ENCODE measurements at places on chromosomes 7 and 10.

GRCh38 chr10:11007476-11008020, 10.1 kb upstream of the CELF2 start:
- H3K27ac ChIP-seq, result no peak overlapping the region
- H3K27me3 ChIP-seq, result no peaks in the 10 kb centered on the region
- H3K36me3 ChIP-seq, result no peaks in the 10 kb centered on the region
- no peak overlapping the region for H3K4me3 ChIP-seq
- DNase-seq, result no peak
- no peaks in the 10 kb centered on the region for H3K4me1 ChIP-seq

DNA sequence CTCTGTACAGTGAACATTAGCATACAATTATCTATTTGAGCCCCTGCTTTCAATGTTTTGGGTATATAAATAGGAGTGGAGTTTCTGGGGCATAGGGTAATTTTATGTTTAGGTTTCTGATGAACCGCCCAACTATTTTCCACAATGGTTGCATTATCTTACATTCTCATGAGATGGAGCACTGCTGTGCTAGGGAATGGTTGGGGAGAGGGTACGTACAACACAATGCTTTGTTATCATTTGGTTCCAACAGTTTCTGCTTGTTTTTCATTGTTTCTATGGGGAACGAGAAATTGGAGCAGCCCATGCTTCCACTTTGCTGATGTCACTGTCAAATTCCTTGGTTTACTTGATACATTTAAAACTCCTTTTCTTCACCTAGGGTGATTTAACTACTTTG, 1115.3 kb downstream of the REEP3 start:
- H3K36me3 ChIP-seq, result no peaks in the 10 kb centered on the region
- H3K27ac ChIP-seq, result no peak overlapping the region
- H3K4me1 ChIP-seq, result no peaks in the 10 kb centered on the region
- no peak overlapping the region for H3K4me3 ChIP-seq
- H3K27me3 ChIP-seq, result no peaks in the 10 kb centered on the region
- DNase-seq, result no peak

DNA sequence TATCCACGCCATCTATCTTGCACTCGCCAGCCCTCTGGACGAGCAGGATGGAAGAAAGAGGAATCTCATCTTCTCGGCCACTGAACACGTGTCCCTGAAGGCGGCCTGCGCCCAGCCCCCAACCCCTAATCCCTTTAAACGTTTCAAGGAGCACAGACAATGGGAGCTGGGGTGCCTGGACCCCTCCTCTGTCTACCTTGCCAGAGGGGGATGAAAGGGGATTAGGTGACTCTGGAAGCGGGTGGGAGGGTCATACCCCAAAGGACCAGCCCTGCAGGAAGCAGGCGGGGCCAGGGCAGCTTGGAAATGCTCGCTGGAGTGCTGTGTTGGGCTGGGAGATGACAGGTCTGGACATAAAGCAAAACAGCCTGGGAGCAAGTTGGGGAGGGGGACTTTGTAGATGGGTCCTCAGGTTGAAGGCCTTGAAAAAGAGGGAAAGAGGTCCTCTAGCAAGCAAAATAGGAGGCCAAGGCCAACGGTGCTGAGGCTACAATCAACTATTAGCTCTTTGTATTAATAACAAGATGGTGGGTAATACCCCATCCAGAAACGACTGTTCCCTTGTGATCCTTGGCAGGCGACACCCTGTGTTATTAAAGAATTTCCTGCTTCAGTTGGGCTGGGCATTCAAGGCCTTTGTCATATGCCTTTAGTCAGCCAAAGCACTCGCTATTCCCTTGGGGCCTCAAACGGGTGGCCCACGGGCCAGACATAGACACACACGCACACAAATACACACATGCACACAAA, 126.5 kb upstream of the UNC5B start:
- no peaks in the 10 kb centered on the region for H3K4me1 ChIP-seq
- H3K36me3 ChIP-seq, result no peaks in the 10 kb centered on the region
- peak; percentile 7 for DNase-seq
- no peak overlapping the region for H3K27ac ChIP-seq

DNA sequence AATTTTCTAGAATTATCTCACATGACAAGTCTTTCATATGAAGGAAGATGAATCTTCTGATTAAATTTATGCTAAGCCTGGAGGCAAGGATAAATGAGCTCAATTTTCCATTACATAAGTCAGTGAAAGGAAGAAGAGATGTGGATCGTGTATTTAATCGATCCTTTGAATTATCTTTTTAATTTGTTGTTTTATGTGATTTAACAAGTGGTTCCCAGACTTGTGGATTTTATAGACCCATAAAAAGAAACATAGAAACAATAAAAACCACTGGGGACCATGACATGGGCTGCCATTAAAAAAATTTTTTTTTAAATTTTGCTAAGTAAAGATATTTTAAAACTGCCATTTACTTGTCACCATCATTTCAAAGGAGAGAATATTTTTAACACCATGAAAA, 45.0 kb downstream of the SLK start:
- no peak overlapping the region for H3K4me3 ChIP-seq
- H3K27me3 ChIP-seq, result no peaks in the 10 kb centered on the region
- no peak overlapping the region for H3K27ac ChIP-seq
- no peaks in the 10 kb centered on the region for H3K4me1 ChIP-seq
- H3K36me3 ChIP-seq, result no peaks in the 10 kb centered on the region

DNA sequence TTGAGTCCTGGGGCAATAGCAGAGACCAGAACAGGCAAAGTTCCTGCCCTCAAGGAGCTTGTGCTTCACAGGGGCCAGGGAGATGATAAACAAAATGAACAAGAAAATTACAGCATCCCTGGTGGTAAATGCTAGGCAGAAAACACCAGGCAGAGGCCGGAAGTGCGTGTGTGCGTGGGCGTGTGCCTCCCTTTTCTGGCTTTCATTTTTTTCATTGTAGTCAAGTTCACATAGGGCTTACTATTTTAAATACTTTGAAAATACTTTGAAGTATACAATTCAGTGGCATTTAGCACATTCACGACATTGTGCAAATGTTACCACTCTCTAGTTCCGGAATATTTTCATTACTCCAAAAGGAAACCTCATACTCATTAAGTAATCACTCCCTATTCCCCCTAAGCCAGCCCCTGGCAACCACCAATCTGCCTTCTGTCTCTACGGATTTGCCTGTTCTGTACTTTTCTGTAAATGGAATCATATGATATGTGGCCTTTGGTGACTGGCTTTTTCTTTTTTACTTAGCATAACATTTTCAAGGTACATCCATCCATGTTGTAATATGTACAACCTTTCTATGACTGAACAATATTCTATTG, 88.1 kb upstream of the PDCD4 start:
- no peaks in the 10 kb centered on the region for H3K4me1 ChIP-seq
- no peaks in the 10 kb centered on the region for H3K27me3 ChIP-seq
- no peak overlapping the region for H3K27ac ChIP-seq
- H3K4me3 ChIP-seq, result no peak overlapping the region
- H3K36me3 ChIP-seq, result no peaks in the 10 kb centered on the region

- H3K4me1 ChIP-seq, result no peaks in the 10 kb centered on the region
- no peaks in the 10 kb centered on the region for H3K27me3 ChIP-seq
- DNase-seq, result peak; percentile 59
- no peak overlapping the region for H3K4me3 ChIP-seq
- no peaks in the 10 kb centered on the region for H3K36me3 ChIP-seq
- no peak overlapping the region for H3K27ac ChIP-seq
These were observed 23.2 kb upstream of the CALN1 start for GRCh38 chr7:72435366-72435765.

- no peak overlapping the region for H3K4me3 ChIP-seq
- H3K4me1 ChIP-seq, result no peaks in the 10 kb centered on the region
- H3K27me3 ChIP-seq, result no peaks in the 10 kb centered on the region
- H3K36me3 ChIP-seq, result no peaks in the 10 kb centered on the region
These were observed 386.0 kb downstream of the KIF20B start for GRCh38 chr10:90087197-90088023.

DNA sequence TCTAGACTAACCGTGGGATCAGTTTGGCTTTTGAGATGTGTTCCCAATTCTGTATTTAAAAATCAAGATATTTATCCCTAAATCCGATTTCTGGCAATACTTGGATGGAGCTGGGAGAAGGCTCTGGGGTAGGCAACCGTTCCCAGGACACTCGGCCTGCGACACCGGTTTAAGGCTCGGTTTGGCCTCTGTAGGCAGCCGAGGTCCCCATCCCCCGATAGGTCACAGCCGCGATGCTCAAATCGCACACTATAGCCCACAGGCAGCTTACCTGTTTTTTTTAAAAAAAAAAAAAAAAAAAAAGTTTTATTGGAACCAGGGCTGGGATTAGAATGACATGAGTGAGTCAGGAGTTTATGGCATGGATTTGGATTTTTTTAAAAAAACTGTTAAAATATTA, 729 bp upstream of the TAF3 start:
- peaks cover 4% of the 10 kb centered on the region for H3K36me3 ChIP-seq
- no peaks in the 10 kb centered on the region for H3K27me3 ChIP-seq
- peak overlapping the region; percentile 76 for H3K4me3 ChIP-seq
- H3K27ac ChIP-seq, result no peak overlapping the region
- peak; percentile 45 for DNase-seq

DNA sequence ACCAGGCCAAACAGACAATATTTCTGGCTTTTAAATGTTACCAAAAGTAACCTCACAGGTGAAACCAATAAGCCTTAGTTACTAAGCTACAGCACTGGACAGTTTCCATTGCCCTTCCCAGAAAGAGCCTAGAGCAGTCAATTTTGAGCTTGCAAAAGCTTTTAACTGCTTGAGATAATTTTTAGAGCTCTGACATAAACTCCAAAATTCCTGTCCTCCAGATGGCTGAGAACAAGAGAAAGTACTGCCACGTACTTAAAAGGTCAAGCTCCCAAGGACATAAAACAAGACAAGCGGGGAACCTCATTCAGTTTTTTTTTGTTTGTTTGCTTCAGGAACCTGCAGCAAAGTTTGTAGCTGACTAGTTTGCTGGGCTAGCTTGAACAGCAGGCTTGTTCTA, 54.1 kb downstream of the BBS9 start:
- no peak for DNase-seq
- no peaks in the 10 kb centered on the region for H3K4me1 ChIP-seq
- no peaks in the 10 kb centered on the region for H3K27me3 ChIP-seq
- H3K4me3 ChIP-seq, result no peak overlapping the region
- H3K36me3 ChIP-seq, result no peaks in the 10 kb centered on the region

DNA sequence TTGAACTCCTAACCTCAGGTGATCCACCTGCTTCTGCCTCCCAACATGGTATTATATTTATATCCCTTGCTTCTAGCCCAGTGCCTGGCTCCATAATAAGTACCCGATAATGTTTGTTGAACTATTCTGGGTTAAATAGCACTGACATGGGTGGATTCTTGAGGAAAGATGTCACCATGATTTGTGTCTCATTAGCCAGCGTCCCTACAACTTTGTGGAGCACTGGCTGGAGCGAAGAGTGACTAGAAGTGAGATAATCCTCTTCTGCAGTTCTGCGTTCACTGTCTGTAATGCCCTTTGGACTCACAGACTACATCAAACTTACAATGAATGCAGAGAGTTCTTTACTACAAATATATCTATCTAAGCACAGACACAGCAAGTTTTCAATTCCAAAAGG, 16.9 kb upstream of the AKR1E2 start:
- no peaks in the 10 kb centered on the region for H3K4me1 ChIP-seq
- no peak overlapping the region for H3K4me3 ChIP-seq
- no peaks in the 10 kb centered on the region for H3K36me3 ChIP-seq
- no peak for DNase-seq

DNA sequence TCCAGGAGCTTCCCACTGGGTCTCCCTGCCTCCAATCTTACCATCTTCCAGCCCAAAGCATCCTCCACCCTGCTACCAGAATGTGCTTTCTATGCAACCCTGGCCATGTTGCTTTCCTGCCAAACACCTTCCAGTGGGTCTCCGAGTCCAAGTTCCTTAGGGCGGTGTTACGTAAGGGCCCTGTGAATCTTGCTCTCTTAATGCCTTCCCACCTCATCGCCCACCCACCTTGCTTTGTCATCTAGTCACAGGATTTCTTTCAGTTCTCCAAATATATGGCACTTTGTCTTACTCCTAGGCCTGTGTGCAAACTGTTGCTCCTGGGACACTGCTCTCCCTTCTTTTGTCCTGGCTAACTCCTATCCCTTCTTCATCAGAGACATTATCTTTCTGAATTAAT, 344.5 kb downstream of the RPS24 start:
- H3K36me3 ChIP-seq, result no peaks in the 10 kb centered on the region
- DNase-seq, result no peak
- H3K4me3 ChIP-seq, result no peak overlapping the region
- no peak overlapping the region for H3K27ac ChIP-seq
- H3K27me3 ChIP-seq, result no peaks in the 10 kb centered on the region
- H3K4me1 ChIP-seq, result no peaks in the 10 kb centered on the region

DNA sequence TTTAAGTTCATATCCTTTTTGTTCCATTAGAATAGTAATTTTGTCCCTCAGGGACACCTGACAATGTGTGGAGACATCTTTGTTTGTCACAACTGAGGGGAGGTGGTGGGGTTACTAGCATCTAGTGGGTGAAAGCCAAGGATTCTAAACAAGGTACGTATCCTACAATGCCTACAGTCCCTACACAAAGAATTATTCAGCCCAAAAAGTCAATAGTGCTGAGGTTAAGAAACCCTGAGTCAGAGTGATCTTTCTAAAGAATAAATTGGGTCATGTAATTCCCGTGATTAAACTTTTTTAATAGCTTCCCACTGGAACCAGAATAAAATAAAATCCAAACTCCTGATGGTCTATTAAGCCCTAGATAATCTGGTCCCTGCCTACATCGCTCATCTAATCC, 2.7 kb upstream of the ANXA7 start:
- no peaks in the 10 kb centered on the region for H3K36me3 ChIP-seq
- H3K27ac ChIP-seq, result no peak overlapping the region
- no peak overlapping the region for H3K4me3 ChIP-seq
- H3K4me1 ChIP-seq, result peaks cover 3% of the 10 kb centered on the region
- DNase-seq, result no peak

- DNase-seq, result no peak
- H3K36me3 ChIP-seq, result no peaks in the 10 kb centered on the region
- H3K4me3 ChIP-seq, result no peak overlapping the region
- no peaks in the 10 kb centered on the region for H3K27me3 ChIP-seq
These were observed 97.4 kb upstream of the GPR26 start for GRCh38 chr10:123568751-123569150.

GRCh38 chr7:50538478-50538877, 26.7 kb downstream of the DDC start:
- no peak overlapping the region for H3K4me3 ChIP-seq
- H3K4me1 ChIP-seq, result peaks cover 3% of the 10 kb centered on the region
- H3K36me3 ChIP-seq, result peaks cover 14% of the 10 kb centered on the region
- H3K27me3 ChIP-seq, result no peaks in the 10 kb centered on the region
- no peak overlapping the region for H3K27ac ChIP-seq

DNA sequence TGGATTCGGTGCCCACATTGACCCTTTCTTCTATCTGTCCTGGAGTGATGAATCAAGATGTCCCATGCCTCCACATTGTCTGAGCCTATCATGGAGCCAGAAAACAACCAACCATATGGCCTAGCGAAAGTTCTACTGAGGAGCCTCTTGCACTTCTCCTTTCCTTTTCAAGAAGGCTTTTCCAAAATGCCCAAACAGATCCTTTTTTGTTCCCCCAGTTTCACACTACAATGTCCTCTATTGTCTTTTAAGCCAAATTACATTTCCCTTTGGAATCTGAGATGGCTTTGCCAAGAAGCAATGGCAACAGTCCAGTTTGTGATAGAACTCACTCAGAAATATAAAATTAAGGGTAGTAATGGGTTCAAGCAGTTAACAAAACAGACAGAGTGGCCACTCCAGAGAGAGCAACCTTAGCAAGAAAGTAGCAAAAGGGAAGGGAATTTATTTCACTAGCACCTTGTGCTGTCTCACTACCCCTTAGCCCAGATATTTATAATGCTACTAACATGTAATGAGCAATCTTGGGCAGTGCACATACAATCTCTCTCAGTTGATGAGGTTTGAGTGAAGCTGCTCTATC, 194.6 kb upstream of the PDE1C start:
- no peak overlapping the region for H3K4me3 ChIP-seq
- H3K36me3 ChIP-seq, result no peaks in the 10 kb centered on the region
- no peaks in the 10 kb centered on the region for H3K27me3 ChIP-seq
- DNase-seq, result no peak
- no peak overlapping the region for H3K27ac ChIP-seq
